HL-60 (cell line): ENCODE measurements at places on chromosomes 5 and 9.

GRCh38 chr9:114694719-114695269 is 12.8 kb upstream of the TEX48 start:
- no peak for DNase-seq

GRCh38 chr9:2385746-2386145 is 235.8 kb upstream of the VLDLR start:
- DNase-seq, result no peak

DNA sequence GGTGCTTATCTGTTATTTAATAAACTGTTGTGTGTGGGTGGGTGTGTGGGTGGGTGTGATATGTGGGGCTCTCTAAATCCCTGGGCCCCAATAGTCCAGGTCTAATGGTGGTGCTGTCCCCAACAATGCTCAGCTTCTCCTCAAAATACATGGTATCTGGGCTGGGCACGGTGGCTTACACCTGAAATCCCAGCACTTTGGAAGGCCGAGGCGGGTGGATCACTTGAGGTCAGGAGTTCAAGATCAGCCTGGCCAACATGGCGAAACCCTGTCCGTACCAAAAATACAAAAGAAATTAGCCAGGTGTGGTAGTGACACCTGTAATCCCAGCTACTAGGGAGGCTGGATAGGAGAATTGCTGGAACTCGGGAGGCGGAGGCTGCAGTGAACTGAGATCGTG is 4.5 kb upstream of the ORM1 start:
- no peak for DNase-seq

GRCh38 chr5:82540301-82540700 is 262.1 kb upstream of the RPS23 start:
- DNase-seq, result no peak

- DNase-seq, result no peak
These were observed 182.2 kb downstream of the AUH start for GRCh38 chr9:91179237-91180138.

GRCh38 chr9:105059252-105059651 is 131.3 kb upstream of the ABCA1 start:
- DNase-seq, result no peak

DNA sequence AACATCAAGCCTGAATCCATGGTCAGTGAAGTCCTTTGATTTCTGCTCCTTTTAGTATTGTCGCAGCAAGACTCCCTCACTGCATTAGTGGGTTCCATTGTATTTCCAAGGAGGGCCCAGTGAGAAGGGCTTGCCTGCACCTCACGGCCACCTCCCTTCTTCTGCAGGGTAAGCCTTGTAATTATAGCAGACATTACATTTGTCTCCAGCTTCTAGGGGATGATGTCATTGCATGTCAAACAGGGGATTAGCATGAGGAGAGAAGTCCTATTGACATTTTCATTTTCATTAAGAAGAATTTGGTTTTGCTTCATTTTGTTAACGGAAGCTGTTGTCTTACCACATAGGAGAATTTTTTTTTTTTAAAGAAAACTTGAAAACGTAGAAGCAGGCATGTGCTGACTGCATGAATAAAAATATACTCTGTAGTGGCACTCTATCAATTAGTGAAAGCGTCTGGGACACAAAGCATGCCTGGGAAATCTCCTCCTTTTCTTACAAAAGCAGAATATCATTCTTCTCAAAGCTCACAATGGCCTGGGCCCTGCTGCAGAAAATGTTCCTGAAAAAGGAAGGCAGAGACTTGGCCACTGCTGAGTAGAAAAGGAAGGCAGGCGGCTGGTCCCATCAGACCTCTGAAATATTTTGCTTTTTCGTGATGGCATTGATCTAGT is 27.1 kb downstream of the MAP1B start:
- no peak for DNase-seq

- no peak for DNase-seq
These were observed 12.9 kb upstream of the MOB3B start for GRCh38 chr9:27542508-27542907.

GRCh38 chr5:145324767-145325479 is 510.2 kb downstream of the PRELID2 start:
- DNase-seq, result no peak

DNA sequence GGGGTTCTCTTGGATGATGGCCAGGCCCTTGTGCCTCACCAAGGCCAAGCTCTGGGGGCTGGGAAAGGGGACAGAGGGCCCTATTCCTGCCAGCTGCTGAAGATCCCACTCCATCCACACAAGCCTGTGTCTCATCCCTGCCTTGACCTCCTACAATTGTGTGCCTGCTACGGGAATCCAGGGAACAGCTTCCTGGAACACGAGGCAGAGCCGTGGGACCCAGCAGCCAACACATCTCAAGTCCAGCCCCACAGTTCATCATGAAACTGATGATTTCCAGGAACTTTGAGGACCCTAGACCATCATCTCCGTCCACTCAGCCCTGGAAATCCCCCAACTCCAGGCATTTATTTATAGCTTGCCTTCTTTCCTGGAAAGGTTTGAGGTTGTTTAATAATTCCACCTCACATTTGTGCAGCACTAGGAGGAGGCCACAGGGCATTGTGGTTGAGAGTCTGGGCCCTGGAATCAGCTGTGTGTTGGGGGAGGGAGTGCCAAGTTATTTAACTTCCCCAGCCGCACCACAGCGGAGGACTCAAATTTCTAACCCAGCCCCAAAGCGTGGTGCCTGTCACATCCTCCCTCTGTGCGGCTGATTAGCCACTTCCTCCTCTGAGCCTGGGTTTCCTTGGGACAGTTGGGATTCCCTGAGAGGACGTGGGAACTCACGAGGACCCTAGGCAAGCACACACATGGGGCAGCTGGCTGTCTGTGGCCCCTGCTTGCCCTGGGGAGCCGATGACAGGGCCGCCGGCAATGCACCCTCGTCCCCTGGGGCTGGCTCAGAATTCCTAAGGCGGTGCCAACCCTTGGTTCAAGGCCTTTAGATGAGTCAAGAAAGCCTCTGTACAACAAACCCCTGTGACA is 58.2 kb upstream of the GGTA1 start:
- peak; percentile 91 for DNase-seq

- DNase-seq, result no peak
These were observed 68.4 kb downstream of the SCAI start for GRCh38 chr9:125074976-125075375.

- DNase-seq, result no peak
These were observed 82.9 kb downstream of the ERBIN start for GRCh38 chr5:66009277-66009676.

- DNase-seq, result no peak
These were observed 9.4 kb upstream of the PRSS3 start for GRCh38 chr9:33785914-33786313.

GRCh38 chr9:136546697-136547501 is 1.1 kb upstream of the NOTCH1 start:
- DNase-seq, result peak; percentile 58

GRCh38 chr9:89843591-89843990 is 238.8 kb downstream of the GADD45G start:
- no peak for DNase-seq

- DNase-seq, result no peak
These were observed 30.7 kb downstream of the DHX29 start for GRCh38 chr5:55276771-55277170.

- peak; percentile 7 for DNase-seq
These were observed 732 bp downstream of the MARCHF11 start for GRCh38 chr5:16178745-16179372.

DNA sequence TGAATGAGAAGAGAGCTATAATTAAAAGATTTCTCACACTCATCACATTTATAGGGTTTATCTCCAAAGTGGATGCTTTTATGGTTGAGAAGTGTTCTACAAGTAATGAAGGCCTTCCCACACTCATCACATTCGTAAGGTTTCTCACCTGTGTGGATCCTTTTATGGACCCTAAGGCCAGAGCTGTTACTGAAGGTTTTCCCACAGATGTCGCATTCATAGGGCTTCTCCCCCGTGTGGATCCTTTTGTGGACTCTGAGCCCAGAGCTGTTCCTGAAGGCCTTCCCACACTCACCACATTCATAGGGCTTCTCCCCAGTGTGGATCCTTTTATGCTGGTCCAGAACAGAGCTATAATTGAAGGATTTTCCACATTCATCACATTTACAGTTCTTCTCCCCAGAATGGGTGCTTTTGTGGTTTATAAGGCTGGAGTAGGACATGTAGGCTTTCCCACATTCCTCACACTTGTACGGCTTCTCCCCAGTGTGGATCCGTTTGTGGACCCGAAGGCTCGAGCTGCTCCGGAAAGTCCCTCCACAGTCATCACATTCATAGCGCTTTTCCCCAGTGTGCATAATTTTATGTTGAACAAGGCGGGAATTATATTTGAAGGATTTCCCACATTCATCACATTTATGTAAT is 10.5 kb downstream of the ZFP62 start:
- DNase-seq, result no peak

DNA sequence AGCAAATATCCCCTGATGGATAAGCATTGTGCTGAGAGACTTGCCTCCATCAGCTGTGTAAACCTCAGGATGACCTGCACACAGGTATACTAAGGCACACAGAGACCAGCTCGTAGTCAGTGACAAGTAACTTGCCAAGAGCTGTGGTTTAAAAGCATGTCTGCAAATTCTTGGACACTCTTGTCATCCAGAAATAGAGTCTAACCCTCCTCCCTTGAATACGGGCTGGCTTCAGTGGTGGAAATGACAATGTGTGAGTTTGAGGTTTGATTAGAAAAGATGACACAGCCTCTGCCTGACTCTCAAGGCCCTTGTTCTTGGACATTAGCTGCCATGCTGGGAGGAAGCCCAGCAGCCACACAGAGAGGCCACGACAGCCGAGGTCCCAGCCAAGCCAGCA is 114.4 kb downstream of the GADD45G start:
- DNase-seq, result no peak

- DNase-seq, result no peak
These were observed 364.6 kb downstream of the NPR3 start for GRCh38 chr5:33075731-33076130.

DNA sequence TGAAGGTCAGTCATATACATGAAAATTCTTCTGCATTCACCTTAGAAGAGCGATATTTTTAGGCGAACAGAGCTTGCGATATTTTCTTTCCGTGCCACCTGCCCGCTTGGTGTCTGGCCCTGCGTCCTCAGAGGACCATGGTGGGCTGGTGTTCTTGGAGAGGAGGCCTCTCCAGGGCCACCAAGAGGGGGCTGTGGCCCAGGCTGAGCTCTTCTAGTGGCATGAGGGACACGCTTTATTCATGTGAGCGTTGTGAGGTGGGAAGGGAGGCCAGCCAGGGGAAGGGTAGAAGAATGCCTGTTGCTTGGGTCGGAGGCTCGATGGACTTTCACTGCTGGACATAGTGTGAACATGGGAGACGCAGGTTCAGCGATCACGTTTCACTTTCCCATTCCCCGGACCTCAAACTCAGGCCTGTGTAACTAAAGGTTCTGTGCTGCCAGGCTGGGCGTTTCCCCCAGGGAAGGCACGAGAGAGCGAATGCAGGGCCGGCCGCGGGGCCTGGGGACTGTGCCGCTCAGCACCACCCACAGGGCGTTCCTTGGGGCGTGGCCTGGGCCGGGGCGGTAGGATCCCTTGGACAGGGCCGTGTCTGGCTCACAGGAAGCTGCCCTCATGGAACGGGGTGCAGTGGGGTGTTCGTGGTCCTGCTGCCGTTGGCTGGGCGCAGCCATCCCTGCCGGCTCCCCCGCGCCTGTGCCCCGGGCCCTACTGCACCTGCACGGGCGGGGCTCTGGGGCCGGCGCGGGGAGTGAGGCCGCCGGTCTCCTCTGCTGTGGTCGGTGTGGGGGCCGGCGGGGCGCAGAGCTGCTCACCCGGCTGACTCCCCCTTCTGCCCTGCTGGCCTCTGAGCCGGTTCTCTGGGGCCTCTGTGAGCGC is 40.7 kb upstream of the CLPTM1L start:
- peak; percentile 62 for DNase-seq

DNA sequence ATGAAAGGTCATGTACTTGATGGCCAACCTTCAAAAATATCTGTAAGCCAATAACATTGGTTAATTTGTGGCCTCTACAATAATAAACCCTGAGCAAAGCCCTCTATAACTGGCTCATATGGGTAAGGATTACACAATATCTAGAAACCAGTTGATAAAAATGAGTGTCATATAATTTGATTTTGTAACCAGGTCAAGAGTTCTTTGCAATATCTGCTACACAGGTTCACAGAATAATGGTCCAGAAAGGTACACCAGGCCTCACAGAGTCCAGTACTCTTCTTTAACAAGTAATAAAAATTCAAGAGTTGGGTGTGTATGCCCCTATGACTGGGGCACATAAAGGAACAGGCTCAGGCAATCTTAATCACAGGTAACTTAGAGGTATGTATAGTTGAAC is 95.3 kb downstream of the AUH start:
- no peak for DNase-seq

GRCh38 chr9:136903041-136903554 is 16.8 kb downstream of the TRAF2 start:
- DNase-seq, result no peak

DNA sequence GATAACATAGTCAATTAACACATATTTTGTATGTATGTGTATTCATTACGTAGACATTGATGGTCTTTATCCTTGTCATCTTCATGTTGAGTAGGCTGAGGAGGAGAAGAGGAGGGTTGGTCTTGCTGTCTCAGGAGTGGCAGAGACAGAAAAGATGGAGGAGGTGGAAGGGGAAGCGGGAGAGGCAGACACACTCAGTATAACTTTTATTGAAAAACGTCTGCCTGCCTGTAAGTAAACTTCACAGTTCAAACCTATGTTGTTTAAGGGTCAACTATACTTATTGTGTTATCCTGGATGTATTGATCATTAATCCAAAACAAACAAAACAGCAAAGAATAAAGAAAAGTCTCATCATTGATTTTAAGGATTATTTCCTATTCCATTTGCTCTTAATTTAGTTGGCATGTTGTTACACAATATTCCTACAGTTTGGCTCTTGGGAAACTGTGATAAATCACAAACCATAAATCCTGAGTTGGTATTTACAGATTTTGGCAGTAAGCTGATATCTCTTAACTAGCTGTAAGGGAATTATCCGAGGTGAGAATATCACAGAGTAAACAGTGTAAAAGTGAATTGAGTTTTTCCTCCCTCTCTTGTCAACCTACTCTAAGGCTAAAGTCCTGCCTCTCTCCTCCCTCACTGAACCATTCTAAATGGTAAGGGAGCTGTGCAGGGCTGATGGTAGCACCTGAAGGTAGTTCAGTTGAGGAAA is 487.2 kb downstream of the SPATA31D1 start:
- no peak for DNase-seq
